ENCODE measurements at places on chromosomes 4 and X.

DNA sequence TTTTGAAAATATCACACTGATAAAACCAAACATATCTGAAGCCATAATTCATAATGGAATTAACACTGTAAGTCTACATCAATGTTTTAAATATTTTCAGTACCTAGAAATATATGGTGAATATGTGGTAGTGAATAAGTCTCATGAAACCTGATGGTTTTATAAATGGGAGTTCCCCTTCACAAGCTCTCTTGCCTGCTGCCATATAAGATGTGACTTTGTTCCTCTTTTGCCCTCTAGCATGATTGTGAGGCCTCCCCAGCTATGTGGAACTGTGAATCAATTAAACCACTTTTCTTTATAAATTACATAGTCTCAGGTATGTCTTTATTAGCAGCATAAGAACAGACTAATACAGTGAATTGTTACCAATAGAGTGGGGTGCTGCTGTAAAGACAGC lies 536.8 kb upstream of the GALNT7 start:
- DNase-seq = no peak

- DNase-seq = no peak
These were observed 45.9 kb downstream of the HMGB2 start for GRCh38 chr4:173288296-173288695.

- no peak for DNase-seq
These were observed 485.0 kb upstream of the FAT1 start for GRCh38 chr4:187208651-187209050.

DNA sequence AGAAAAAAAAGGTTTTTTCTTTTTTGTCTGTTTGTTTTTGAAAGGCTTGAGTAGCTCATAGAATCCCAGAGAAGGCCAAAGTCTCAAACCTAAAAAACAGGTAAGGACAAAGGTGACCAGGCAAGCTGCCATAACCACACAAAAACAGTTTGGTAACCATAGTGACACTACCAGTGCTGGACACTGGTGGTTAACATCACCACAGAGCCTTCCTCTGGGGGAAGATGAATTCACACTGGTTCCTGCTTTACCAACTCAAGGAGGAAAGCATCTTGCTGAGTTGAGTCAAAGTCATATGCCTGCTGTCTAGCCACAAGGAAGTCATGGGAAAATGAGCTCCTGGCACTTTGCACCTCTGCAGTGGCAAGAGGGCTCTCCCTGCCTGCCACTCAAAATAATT lies 32.5 kb downstream of the IDS start:
- no peak for DNase-seq

Data from muscle of arm (tissue), 14 donors.